ENCODE measurements at places on chromosomes 11 and 22. TPM values are rescaled to one million over a fixed set of nuclear protein-coding genes. Genes with fewer than 3 reads are reported as not detected.
A peak's percentile ranks its signal among the peaks of the same experiment; 100 is the strongest.

DNA sequence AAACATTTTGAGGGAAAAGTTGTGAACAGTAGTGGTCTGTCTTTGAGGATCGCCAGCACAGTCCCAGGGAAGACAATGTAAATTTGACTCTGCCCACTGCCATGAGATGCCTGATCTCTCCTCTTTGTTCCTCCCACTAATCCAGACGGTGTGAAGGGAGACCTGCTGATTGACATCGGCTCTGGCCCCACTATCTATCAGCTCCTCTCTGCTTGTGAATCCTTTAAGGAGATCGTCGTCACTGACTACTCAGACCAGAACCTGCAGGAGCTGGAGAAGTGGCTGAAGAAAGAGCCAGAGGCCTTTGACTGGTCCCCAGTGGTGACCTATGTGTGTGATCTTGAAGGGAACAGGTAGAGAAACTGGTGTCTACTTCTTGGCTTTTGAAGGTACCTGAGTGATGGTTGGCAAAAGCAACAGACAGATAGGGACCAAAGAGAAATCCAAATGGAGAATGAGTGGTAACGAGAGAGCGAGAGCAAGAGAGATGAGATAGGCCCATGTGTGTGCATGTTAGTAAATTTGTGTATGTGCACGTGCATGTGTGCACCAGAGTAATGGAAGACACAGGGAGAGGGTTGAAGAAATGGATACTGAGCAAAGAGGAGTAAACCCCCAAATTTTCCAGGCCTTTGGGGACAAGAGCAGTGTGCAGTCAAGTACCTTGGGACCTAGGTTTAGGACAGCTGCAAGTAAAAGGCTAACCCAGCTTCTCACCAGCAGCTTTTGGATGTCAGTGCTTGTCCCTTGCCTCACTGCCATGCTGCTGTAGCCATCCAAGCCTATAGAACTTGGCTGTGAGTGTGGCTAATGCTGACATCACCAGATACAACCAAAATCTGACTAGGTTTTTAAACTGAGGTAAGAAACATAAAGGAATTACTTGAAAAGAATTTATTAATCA is 1.9 kb downstream of the NNMT start:
- H3K4me3 ChIP-seq = peak overlapping the region; percentile 67
- no peak for DNase-seq
- peak overlapping the region; percentile 99 for H3K27ac ChIP-seq
- H3K36me3 ChIP-seq = peaks cover 18% of the 10 kb centered on the region
- peaks cover 29% of the 10 kb centered on the region for H3K4me1 ChIP-seq
- H3K27me3 ChIP-seq = no peaks in the 10 kb centered on the region

- H3K27me3 ChIP-seq = peaks cover 19% of the 10 kb centered on the region
- H3K27ac ChIP-seq = no peak overlapping the region
- DNase-seq = no peak
- no peaks in the 10 kb centered on the region for H3K4me1 ChIP-seq
Measured at GRCh38 chr11:44835296-44835695, 108.5 kb downstream of the TSPAN18 start.

Gene MS4A2
- total RNA-seq = not detected

Gene MPZL3
- 8.5 TPM for total RNA-seq

Gene SCT
- 2.0 TPM for total RNA-seq
